ENCODE measurements at places on chromosomes 12 and 14. TPM values are rescaled to one million over a fixed set of nuclear protein-coding genes. Genes with fewer than 3 reads are reported as not detected.

GDF11 gene
- 7.2 TPM for total RNA-seq

- peak; percentile 89 for DNase-seq
Measured at GRCh38 chr12:124369055-124369826, 74.3 kb downstream of the RFLNA start.

- no peak for DNase-seq
Measured at GRCh38 chr14:76829650-76830421, 3.6 kb downstream of the LRRC74A start.

OLR1 gene
- total RNA-seq: 3.4 TPM

GRCh38 chr12:76544601-76545261 is 14.8 kb downstream of the OSBPL8 start:
- no peak for DNase-seq

TIGAR gene
- total RNA-seq: 14.3 TPM

DNA sequence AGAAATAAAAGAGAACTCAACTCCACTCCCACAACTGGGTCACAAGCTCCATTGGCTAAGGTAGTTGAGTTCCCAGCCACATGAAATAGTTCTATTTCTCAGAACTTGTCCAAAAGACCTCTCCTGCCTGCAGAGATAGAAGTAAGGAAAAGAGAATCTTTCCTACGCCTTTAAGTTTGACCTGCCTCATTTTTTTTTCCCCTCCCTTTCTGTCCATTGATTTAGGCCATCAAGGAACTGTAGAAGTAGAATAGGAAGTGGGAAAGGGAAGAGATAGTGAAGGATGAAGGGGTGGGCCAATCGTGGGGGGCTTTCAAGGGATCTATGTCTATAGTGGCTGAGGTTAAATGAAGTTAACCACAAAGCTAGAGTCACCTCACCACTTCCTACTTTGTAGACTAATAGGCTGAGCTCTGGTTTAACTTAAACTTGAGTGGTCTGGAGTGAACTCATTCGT is 13.9 kb upstream of the NUDT4 start:
- no peak for DNase-seq

DNA sequence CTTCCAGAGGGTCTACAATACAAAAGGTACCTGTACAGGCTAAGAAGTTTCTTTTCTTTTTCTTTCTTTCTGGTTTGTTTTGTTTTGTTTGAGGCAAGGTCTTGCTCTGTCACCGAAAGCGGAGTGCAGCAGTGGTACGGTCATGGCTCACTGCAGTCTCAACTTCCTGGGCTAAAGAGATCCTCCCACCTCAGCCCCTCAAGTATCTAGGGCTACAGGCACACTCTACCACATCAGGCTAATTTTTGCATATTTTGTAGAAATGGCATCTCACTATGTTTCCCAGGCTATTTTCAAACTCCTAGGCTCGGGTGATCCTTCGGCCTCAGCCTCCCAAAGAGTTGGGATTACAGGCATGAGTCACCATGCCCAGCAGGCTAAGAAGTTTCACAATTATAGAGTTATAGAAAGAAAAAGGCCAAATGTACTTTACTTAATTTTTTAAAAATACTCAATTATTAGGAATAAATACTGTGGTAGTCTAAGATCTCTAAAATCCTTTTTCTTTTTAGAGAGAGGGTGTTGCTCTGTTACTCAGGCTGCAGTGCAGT is 3.0 kb upstream of the PIGH start:
- DNase-seq: no peak

DLK1 gene
- total RNA-seq: 0.39 TPM
